ENCODE measurements at places on chromosomes 11 and 22.

- DNase-seq = no peak
These were observed 38.7 kb downstream of the ALX4 start for GRCh38 chr11:44271286-44271685.

DNA sequence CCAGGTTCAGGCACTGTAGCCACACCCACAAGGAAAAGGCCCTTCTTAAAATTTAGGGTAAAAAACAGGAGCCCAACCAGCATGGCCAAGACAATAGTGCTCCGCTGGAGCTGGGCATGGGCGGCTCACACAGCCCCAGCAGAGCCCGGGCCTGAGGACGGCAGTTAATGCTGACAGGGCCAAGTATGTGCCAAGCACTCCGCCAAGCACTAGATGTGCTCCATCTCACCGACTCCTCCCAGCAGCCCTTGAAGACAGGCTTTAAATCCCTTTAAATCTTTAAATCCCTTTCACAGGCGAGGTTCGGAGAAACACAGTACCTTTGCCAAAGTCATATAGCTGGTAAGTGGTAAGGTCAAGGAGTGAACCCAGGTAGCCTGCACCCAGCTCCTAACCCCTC lies 4.8 kb downstream of the ARFGAP2 start:
- no peak for DNase-seq

DNA sequence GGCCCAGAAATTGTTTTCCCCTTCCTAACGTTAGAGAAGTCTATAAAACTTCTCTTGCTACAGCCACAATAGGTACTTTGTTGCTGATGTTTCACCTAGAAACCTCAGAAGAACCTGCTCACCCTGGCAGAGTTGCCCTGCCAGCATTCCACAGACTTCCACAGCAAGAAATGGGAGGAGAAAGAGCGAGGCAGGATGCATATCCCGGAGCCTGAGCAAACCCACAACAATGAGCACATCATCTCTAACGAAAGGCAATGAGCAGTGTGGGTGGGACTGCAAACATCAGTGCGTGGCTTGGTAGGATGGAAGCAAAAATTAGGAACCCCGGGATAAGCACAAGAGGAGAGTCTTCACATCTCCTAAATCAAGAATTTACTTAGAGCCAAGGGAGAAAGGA lies 892.3 kb downstream of the OPCML start:
- no peak for DNase-seq

DNA sequence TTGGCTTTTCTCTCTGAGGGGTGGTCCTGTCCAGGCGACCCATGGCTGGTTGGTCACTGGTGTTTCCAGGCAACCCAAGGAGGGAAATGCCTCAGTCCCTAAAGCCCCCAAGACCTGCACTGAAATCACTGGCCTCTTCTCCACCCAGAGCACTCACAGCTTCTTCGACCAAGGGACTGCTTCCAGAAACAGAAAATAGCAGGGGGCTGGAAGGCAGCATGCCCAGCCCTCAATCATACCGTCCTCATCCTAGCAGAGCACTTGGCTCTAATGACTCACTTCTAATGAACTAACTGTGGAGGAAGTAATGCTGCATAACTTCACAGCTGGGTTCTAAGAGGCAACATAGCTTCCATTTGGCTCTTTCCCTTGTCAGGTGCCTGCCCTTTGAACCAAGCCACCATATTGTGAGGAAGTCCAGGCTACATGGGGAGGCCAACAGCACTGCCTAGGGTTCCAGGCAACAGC lies 27.6 kb downstream of the DKK3 start:
- DNase-seq = no peak

DNA sequence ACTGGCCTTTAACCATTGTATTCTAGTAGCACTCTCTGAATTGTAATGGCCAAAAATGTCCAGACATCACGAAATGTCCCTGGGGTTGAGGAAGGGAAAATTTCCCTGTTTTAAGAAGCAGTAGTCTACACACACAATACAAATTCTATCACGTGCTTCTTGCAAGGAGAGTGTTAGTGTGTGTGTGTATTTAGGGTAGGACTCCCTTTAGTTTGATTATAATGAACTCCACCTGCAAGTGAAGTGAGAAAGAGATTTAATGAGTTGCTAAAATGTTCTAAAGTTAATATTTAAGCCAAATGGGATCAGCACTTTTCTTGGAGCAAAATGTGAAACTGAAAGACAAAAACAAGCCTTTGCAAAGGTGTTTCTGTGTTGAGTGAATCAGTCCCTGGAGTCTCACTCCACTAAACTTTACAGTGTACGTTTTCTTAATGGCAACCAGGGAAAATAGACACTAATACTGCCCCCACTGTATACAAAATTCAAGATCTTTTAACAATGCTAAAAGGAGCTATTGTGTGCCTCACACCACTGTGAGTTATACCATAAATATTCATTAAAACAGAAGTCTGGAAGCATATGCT lies 590.3 kb upstream of the TENM4 start:
- DNase-seq = no peak

- peak; percentile 5 for DNase-seq
These were observed 759.8 kb upstream of the CNTN5 start for GRCh38 chr11:98260983-98261382.

DNA sequence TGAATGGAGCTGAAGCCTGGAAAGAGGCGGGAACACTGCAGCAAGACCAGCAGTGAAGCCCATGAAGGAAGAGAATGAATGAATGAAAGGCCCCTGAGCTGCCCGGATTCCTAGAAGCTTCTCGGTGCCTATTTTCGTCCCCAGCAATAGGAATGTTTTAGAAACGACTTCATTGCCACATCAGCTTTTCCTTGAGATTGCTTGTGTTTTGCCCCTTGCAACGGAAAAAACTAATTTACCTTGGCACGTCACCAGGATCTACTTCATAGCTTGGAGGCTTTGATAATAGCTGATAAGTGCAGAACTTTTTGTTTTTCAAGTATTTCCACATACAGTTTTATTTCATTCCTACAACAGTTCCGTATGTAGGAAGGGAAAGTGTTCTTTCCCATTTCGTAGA lies 248.9 kb upstream of the NARS2 start:
- no peak for DNase-seq

DNA sequence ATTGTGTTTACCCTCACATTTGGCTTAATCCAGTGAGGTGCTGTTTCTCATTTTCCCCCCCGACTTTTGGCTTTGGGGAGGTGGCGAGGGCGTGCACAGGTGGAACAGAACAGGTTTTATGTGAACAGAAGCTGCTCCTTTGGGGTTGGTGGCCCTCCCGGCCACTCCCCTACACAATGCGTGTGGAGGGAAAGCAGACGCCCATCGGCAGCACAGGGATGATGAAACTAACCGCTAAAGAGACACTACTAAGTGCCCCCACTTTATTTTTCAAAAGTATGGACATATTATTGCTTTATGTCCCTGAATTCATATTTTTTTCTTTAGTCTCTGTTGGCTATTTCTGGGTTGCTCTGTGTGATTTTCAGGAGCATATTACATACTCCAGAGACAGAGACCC lies 160.9 kb downstream of the ENTHD1 start:
- DNase-seq = no peak
